A172 (cell line): ENCODE measurements at places on chromosomes 7 and 10. TPM values are rescaled to one million over a fixed set of nuclear protein-coding genes. Genes with fewer than 3 reads are reported as not detected.

Gene ITPRIP
- 4.8 and 6.2 TPM in 2 replicates for total RNA-seq

Gene UNCX
- total RNA-seq, result not detected in 2 replicates

GRCh38 chr10:103781329-103782061 lies 73.9 kb downstream of the SH3PXD2A start:
- peak; percentile 74 for DNase-seq

DNA sequence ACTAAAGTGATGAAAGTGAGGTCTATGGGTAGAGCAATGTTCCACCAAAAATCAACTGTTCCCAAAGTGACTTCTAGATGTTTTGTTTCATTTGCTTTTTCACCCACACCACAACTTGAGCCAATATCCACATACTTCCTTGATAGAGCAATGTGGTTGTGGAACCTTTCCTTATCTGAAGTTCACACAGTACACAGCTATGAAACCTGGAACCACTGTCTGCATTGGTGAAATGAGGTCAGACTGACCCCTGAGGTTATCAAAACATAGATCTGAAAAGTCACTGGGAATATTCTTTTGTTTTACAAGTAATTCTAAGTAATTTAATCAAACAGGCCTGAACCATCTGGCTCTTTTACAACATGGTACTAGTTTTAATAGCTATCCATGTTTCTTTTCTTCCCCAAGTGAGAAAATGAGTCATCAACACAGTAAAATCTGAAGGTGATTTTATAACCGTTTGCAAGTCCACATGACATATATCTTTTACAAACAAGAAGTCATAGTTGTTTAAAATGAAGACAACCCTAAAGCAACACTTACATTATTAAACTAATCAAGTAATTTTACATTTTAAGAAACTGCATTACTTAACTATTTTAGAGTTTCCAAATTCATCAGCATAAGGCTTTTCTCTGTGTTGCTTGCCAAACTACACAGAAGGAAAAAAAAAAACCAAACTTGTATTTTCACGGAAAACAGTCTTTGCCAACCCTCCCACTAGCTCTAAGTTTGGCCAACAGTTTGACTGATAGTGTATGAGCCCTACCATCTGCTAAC lies 80.3 kb downstream of the LRRC17 start:
- peak; percentile 87 for DNase-seq

- DNase-seq, result no peak
Measured at GRCh38 chr7:157718303-157719007, 381.7 kb downstream of the DNAJB6 start.

- no peak for DNase-seq
Measured at GRCh38 chr10:120883071-120883470, 31.9 kb downstream of the WDR11 start.

DNA sequence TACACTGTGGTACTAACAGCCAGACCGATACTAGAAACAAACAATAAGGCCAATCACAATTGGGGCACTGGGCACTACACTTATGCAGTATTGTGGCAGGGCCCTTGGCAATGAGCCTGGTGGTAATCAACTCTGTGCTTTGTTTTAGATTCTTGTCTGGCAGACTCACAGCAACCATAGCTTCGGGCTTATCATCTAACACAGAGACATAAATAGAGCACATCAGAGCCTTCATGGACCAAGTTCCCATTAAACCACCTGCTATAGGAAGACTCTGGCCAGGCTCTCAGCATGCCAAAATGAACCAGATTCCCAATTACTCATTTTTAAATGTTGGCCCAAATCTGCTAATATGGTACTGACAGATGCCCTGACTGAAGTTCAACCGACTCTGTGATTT lies 218.6 kb downstream of the DGKI start:
- no peak for DNase-seq
